Testis (tissue), 5 donors: ENCODE measurements at places on chromosomes 2 and 18. TPM values are rescaled to one million over a fixed set of nuclear protein-coding genes. Genes with fewer than 3 reads are reported as not detected.

The CCDC88A gene
- 26.5 TPM for polyA plus RNA-seq

The DTYMK gene
- polyA plus RNA-seq, result 16.4 TPM

The SPATS2L gene
- 67.6 TPM for polyA plus RNA-seq

The PRKAG3 gene
- polyA plus RNA-seq, result 0.40 TPM

The GPR35 gene
- polyA plus RNA-seq, result 3.1 TPM

The IL1F10 gene
- polyA plus RNA-seq, result not detected

The DPP10 gene
- 1.7 TPM for polyA plus RNA-seq

The PSMG2 gene
- polyA plus RNA-seq, result 257 TPM

The KCNJ13 gene
- 0.25 TPM for polyA plus RNA-seq

The SAG gene
- 25.6 TPM for polyA plus RNA-seq

The NT5DC4 gene
- polyA plus RNA-seq, result 4.2 TPM

The HS6ST1 gene
- 58.7 TPM for polyA plus RNA-seq

The RUFY4 gene
- 0.17 TPM for polyA plus RNA-seq

The DES gene
- 199 TPM for polyA plus RNA-seq

The PMAIP1 gene
- 4.7 TPM for polyA plus RNA-seq

The RGPD8 gene
- polyA plus RNA-seq, result 28.0 TPM

The ACOXL gene
- 4.9 TPM for polyA plus RNA-seq

The RAPGEF4 gene
- 14.3 TPM for polyA plus RNA-seq

The TRIM43 gene
- polyA plus RNA-seq, result 0.34 TPM

The SYT4 gene
- polyA plus RNA-seq, result 1.2 TPM

The MARCO gene
- polyA plus RNA-seq, result 16.0 TPM

The MC2R gene
- 0.24 TPM for polyA plus RNA-seq

The RAB17 gene
- 6.3 TPM for polyA plus RNA-seq

The HJURP gene
- polyA plus RNA-seq, result 30.2 TPM

The TMEM247 gene
- polyA plus RNA-seq, result 59.4 TPM

The UNC50 gene
- 102 TPM for polyA plus RNA-seq

The NT5C1B gene
- 74.9 TPM for polyA plus RNA-seq

The MTCL1 gene
- polyA plus RNA-seq, result 27.5 TPM

The AMER3 gene
- 0.99 TPM for polyA plus RNA-seq

The TGIF1 gene
- polyA plus RNA-seq, result 56.1 TPM

The L3MBTL4 gene
- polyA plus RNA-seq, result 26.6 TPM

The COL3A1 gene
- 589 TPM for polyA plus RNA-seq

The KLHL41 gene
- polyA plus RNA-seq, result 11.7 TPM

The PSMA8 gene
- polyA plus RNA-seq, result 36.1 TPM

The TRIP12 gene
- polyA plus RNA-seq, result 443 TPM

The CHRND gene
- 0.63 TPM for polyA plus RNA-seq

The LGALSL gene
- polyA plus RNA-seq, result 11.3 TPM

The COL4A3 gene
- 3.7 TPM for polyA plus RNA-seq

The ABHD1 gene
- polyA plus RNA-seq, result 141 TPM

The TEX51 gene
- polyA plus RNA-seq, result 111 TPM

The SMAD7 gene
- 7.5 TPM for polyA plus RNA-seq
